ENCODE measurements at places on chromosomes 6 and 20. TPM values are rescaled to one million over a fixed set of nuclear protein-coding genes. Genes with fewer than 3 reads are reported as not detected.

The ACTL10 gene
- total RNA-seq = 2.7 TPM

The ARMC12 gene
- total RNA-seq = 0.13 TPM

The EFHC1 gene
- total RNA-seq = 23.0 TPM

The C20orf141 gene
- not detected for total RNA-seq
